ENCODE measurements at places on chromosomes 1 and 21.

GRCh38 chr1:84271441-84272151, 29.9 kb upstream of the SAMD13 start:
- peak; percentile 12 for DNase-seq

- DNase-seq = peak; percentile 21
Observed at GRCh38 chr1:61496501-61496900, 228.4 kb downstream of the TM2D1 start.

DNA sequence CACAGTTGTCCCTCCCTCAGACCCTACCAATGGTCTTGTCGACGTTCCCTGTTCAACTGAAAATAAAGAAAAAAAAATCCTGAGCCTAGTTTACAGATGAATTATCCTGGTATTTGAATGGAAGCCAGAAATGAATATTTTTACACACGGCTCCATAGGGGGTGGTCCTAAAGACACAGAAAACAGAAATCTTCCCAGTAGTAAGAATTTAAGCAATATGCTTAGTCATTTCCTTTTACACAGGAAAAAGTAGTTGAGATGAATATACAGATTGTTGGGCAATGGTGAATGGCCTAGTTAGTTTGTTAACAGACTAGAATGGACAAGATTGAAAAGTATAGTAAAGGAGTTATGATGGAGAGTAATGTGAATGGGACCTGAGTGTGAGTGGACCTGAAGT, 67.4 kb downstream of the RGS18 start:
- DNase-seq = peak; percentile 53

- no peak for DNase-seq
Observed at GRCh38 chr1:221594576-221594975, 147.3 kb downstream of the DUSP10 start.

DNA sequence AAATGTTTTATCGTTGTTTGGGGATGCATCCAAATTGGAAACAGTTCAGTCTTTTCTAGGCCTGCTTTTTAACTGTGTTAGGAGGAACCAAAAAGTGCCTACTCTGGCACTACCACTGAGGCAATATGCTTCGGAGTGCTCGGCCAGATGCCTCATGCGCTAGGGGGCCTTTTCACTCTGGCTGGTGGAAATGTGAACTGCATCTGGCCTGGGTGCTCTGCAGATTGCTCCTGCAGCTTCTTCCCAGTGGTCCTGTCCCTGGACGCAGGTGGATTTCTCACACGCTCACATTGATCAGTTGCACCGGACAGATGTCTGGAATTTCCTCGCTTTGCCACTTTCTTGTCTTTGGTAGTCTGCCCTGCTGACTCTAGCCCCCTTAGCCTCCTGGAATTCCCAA, 330.2 kb upstream of the FMN2 start:
- DNase-seq = no peak

GRCh38 chr1:109197158-109198042, 16.3 kb upstream of the SARS1 start:
- DNase-seq = peak; percentile 98

DNA sequence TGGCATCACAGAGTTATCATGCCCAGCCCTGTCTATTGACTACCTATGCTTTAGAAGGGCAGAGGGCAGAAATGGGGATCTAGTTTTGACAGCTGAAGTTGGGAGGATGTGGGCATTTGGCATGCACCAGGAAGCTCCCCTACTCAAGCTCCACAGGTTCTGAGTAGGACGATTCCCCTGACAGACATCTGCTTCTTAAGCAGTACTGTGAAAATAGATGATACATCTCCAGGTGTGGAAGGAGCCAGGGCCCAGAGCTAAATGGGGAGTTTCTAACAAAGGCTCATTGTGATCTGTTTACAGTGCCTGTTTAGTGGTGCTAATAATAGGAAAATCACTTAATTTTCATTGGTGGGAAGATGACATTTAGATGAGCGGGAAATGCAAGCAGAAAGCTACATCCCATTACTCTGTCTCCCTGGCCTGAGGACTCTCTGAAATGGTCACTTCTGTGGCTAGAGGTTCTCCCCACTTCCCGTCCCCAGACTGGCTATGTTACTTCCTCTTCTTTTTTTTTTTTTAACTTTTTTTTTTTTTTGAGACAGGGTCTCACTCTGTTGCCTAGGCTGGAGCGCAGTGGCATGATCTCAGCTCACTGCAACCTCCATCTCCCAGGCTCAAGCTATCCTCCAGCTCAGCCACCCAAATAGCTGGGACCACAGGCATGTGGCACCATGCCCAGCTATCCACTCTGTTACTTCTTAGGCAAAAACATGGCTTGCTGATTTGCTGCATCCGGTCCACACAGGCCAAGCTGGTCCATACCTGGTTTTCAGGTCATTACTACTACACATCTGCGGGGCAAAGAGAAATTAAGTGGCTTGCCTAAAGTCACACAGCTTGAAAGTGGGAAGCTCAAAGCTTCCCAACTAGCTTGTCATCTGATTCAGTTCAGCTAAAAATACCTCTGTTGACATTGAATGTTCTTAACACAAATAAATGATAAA, 23.2 kb upstream of the CNIH3 start:
- DNase-seq = peak; percentile 99

DNA sequence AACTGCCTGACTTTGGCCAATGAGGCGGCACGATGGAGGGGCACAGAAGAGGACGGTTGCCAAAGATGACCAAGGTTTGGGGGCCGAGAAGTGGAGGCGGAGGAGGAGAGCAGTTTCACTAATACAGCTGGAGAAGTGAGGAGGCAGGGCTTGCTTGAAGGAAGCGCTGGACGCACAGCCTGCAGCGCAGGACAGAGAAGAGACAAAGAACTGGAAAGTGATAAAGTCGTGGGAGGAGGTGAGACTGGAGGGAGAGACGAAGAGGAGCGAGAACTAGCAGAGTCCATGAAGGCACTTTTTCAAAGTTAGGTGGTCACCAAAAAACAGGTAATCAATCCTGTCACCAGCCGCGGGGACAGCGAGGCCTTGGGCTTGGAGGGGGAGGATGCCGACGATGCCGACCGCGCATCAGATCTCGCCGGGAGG, 771 bp downstream of the PACC1 start:
- DNase-seq = no peak
